Epithelial cell of proximal tubule (primary cell): ENCODE measurements at places on chromosomes 5 and 9.
A peak's percentile ranks its signal among the peaks of the same experiment; 100 is the strongest.

DNA sequence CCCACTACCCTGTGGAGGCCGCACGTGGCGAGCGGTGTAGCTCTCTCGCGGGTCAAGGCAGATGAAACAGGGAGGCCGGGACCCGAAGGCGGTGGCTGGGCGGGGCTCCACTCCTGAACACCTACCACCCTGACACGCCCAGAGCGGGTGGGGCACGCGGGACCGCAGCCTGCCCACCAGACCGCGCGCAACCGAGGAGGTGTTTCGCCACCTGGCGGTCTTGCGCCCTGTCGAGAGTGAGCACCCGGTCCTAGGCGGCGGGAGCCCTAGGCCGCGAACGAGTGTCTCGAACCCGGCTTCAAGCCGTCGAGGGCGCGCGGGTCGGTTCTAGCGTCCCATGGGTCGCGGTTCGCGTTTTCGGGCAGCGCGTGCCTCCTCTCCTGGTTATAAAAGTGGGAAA, 2.2 kb upstream of the EXOSC3 start:
- no peak for DNase-seq

- peak; percentile 96 for DNase-seq
Observed at GRCh38 chr9:32644698-32645097, 9.2 kb upstream of the TAF1L start.

GRCh38 chr5:4068171-4068570, 472.5 kb downstream of the IRX1 start:
- DNase-seq, result no peak

- no peak for DNase-seq
Observed at GRCh38 chr5:3220638-3221288, 374.9 kb upstream of the IRX1 start.

DNA sequence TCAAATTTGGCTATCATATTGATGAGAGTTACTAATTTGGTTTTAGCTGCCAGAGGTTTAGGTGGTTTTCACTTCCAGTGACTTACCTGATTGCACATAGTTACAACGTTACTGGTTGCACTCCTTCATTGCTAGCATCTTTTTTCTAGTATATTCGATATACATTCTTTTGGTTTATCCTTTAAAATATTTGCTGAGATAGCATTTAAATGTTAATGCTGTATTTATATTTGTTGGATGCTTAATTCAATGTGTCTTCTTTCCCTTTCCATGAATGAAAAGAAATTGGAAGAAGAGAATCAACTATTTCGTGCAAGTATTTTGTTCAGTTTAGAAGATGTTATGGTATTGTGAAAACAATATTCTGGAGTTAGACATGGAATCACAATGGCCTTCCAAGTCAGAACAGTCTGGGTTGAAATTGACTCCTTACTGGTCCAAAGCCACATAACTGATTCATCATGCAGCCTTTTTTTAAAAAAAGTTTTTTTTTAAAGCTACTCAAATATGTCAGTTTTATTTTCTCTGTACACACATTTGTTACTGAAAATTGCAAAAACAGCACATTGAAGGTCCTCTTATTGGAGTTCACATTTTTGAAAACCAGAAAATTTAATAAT, 2.2 kb downstream of the SPIN1 start:
- DNase-seq, result no peak

DNA sequence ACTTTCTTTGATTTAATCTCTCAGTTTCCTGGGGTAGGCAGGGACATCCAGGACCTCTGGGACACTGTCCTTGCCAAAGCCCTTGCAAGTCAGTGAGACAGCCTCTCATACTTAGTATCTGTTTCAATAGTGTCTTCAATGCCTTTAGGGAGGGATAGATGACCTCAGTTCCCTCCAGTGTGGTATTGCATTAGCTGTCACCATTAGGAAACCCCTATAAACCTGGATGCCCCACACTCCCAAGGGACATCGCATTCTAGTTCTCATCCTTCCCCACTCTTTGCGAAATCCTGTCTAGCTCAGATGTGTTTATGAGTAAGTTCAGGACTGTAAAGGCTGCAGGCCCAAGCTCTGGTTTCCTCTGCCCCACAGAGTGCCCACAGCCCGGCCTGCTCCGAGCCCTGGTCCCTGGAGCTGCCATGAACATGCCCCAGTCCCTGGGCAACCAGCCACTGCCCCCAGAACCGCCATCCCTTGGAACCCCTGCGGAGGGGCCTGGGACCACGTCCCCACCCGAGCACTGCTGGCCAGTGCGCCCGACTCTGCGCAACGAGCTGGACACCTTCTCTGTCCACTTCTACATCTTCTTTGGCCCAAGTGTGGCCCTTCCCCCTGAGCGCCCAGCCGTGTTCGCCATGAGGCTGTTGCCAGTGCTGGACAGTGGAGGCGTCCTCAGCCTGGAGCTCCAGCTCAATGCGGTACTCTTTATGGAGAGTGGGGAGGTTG, 13.2 kb downstream of the TMEM8B start:
- DNase-seq, result no peak

GRCh38 chr5:179152144-179152895, 92.1 kb downstream of the ZNF354C start:
- no peak for DNase-seq

GRCh38 chr5:59542851-59543820, 350.4 kb downstream of the PDE4D start:
- DNase-seq, result peak; percentile 87

GRCh38 chr9:100066539-100066938, 32.3 kb downstream of the ERP44 start:
- DNase-seq, result no peak

- no peak for DNase-seq
Observed at GRCh38 chr5:178505639-178506407, 84.4 kb downstream of the COL23A1 start.

DNA sequence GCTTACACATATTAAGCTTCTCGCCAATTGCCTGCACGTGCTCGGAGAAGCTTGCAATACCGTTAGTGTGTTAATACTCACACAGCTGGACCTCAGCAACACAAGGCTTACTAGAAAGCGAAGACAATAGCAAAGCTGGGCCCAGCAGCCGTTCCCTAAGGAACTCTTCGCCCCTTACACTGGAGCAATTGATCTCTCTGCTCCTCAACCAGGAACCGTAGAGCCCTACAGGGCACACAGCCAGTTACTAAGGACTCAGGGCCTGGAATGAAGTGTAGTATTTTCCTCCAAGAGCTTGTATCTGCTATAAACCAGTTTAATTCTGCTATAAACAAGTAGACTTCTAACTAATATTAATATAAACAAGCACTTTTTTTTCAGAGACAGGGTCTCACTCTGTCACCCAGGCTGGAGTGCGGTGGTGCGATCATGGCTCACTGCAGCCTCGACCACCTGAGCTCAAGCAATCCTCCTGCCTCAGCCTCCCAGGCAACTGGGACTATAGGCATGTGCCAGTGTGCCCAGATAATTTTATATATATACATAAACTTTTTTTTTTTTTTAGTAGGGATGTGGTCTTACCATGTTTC, 67.0 kb upstream of the SIMC1 start:
- DNase-seq, result no peak

DNA sequence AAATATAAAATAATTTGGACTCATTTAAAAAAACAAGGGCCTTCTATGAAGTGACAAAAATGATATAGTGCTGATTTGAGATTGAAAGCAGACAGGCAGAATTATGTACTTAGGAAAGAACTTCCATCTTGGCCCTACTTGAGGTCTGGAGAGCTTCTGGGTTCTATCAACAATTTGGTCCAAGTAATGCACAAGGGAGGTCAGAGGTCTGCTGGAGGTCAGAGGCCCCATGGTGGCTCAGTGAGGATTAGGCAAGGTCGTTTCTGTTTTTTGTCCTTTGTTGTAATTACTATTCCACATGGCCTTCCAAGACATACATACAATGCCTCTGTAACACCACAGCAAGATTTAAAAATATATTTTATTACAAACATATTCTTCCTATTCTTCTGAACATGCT, 37.2 kb downstream of the NUDT12 start:
- DNase-seq, result no peak

DNA sequence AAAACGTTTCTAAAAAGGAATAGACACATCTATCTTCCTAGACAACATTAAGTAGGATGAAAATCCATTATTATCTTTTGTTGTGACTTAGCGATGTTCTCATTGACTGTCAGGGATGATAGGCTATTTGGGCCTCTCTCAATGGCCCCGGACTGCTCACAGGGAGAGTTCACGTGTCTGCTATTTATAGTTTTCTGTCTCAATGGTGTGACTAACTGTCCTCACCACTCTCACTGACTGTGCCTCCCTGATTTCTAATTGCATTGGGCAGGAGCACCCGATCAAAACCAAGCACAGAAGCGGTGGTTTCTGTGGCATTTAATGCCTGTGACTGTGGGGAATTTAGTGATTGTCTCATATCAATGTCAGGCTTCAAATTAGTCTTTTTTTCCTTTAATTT, 286.7 kb upstream of the KLF9 start:
- no peak for DNase-seq

DNA sequence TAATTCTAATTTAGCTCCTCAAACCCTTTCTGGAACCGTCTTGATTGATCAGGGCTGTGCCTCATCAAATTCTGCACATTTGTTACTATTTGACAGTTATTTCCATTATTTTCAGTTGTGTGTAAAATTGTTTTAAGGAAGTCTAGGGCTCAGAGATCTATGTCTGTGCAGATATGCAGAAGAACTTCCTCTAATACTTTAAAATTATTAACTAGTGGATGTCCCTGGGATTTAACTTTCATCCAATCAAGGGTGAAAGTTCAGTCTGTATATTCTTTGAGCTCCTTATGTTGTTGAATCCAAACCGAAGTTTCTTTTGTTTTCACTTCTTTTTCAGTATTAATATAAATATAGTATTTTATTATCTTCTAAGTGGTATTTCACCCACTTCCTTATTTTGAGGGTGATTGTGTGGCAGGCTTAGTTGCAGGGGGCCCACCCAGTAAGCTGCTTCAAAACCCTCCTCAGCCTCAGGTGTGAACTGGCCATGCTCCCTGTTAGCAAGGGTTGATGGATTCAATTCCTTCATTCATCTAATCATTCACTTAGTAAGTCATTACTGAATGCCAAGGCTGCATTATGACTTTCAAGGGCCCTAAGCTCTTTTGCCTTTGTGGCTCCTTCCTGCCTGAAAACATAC, 2.1 kb upstream of the CAMLG start:
- no peak for DNase-seq

GRCh38 chr5:179377421-179378115, 32.3 kb upstream of the ADAMTS2 start:
- no peak for DNase-seq

- no peak for DNase-seq
Observed at GRCh38 chr5:52786949-52787599, 642 bp upstream of the ITGA1 start.

DNA sequence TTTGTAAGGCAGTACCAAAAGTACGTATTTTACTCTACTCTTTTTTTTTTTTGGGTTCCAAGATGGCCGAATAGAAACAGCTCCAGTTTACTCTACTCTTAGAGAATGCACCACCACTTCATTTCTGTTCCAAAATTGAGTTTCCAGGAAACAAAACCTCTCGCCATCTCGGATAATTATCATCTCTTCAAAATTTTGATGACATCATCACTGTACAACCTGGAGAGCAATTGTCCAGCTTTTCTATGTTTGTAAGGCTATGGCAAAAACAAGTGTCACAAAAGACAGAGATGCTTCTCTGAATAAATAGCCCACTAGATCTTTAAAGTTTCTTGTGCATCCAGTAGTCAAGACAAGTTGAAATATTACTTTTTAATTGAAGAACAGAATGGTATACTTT, 1631.9 kb upstream of the CDH6 start:
- DNase-seq, result no peak

DNA sequence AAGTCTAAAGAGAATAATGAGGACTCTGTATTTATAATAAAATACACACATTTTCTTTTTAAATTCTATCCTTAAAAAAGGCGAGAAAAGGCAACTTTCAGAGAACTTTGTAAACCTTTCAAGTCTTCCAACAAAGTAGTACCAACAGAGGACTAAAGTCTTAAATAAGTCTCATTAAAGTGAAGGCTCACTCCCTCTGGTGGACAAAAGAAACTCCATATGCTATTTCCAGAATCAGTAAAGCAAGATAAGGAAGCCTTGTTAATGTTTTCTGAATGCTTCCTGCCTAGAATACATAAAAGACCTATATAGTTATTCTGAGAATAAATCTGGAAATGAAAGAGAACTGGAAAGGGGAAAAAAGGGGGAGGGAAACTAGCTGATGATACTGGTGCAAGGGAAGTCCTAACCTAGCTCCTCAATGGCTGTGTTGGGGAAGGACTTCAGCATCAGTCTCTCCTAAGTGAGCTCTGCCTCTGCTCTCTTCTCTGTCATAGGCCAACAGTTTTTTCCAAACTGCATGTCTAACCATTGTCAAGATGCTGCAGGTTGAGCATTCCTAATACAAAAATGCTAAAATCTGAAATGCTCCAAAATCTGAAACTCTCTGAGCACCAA, 7.2 kb downstream of the HMGCS1 start:
- no peak for DNase-seq

DNA sequence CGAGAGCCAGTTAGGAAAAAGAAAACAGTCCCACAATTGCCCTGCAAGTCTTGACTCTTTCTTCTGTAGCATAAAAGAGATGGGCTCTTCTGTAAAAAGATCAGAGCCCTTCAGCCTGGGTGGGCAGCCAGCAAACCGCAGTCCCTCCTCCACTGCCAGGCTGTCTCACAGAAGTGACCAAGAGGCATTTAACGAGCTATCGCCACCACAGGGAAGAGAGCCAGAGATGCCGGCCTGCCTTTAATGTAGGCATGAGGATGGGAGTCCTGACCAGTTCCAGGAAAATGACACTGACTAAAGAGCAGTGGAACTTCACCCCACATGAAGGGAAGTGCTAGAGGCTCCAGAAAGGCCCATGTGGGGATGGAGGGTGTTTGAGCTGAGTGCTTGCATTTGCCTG, 264.6 kb downstream of the NDUFS4 start:
- no peak for DNase-seq

DNA sequence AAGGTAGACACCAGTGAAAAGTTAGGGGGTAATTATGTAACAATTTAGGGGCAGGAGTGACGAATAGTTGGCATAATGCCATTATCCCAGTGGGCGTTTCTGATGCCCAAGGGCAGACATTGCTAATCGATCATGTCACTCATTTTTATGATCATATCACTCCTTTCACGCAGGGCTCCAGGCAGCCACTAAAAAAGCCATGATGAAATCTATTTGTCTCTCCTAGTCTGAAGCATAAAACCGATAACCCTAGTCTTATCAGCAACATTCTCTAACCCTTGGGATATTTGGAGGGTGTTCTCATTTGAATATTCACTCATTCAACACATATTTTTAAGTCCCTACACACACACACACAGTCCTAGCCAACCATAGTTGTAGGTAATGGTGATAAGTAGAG, 114.9 kb downstream of the NMUR2 start:
- no peak for DNase-seq

GRCh38 chr9:32378496-32378895, 5.9 kb upstream of the ACO1 start:
- no peak for DNase-seq

DNA sequence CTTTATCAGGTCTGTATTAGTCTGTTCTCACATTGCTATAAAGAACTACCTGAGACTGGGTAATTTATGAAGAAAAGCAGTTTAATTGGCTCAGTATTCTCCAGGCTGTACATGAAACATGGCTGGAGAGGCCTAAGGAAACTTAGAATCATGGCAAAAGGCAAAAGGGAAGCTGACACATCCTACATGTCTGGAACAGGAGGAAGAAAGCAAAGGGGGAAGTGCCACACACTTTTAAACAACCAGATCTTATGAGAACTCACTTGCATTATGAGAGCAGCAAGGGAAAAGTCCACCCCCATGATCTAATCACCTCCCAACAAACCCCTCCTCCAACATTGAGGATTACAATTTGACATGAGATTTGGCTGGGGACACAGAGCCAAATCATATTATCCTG, 132.1 kb downstream of the PCSK1 start:
- DNase-seq, result no peak
